ENCODE measurements at places on chromosomes 3 and 15. TPM values are rescaled to one million over a fixed set of nuclear protein-coding genes. Genes with fewer than 3 reads are reported as not detected.

TM4SF1 gene
- 188 TPM for total RNA-seq

GRCh38 chr3:77707281-77707680, 667.4 kb downstream of the ROBO2 start:
- DNase-seq, result no peak

DNA sequence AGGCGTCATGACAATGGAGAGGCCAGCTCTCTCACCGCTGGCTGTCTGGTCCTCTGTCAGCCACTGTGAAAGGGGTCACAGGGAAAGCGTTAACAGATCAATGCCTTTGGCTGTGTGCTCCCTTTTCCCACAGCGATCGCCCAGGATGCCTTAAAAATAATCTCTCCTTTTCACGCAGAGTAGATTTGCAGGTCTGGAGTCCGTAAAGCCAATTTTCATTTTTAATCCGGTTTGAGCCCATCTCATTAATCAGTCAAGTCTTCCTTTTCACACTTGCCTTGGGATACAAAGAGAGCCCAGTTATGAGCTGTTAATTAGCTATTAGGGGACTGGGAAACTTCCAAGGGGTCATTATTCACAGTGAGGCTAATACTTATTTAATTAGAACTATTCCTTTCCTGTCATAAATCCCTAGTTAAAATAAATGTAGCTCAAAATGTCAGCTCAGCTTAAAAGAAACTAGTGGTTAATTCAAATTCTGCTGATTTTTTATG, 104.3 kb upstream of the RASGRP1 start:
- DNase-seq, result no peak

- DNase-seq, result no peak
Measured at GRCh38 chr3:39454591-39455217, 12.8 kb upstream of the MOBP start.

CHRD gene
- total RNA-seq, result 5.3 TPM

GRCh38 chr3:136637176-136637575, 115.0 kb downstream of the STAG1 start:
- no peak for DNase-seq

GRCh38 chr3:72178463-72179106, 393.6 kb upstream of the PROK2 start:
- DNase-seq, result no peak

- DNase-seq, result no peak
Measured at GRCh38 chr3:186456731-186457191, 87.4 kb downstream of the CRYGS start.

DNA sequence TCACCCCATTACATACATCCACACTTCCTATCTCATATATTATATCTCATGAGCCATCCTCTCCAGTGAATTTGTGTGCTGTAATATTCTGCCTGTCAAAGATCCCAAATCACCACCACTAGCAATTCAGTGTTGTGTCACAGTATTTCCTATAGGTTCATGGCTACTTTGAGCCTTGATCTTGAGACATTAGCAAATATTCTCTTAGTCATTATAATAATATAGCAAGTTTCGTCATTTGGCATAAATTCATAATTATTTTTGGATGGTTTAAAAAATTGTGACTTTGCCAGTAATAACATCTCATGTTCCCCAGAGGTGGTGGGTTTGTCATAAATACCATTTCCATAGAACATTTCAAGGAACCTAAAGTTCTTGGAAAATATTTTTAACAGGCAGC, 47.7 kb downstream of the CMSS1 start:
- no peak for DNase-seq

Data from upper lobe of right lung (tissue), 1 donor.